ENCODE measurements at places on chromosomes 3 and 15. TPM values are rescaled to one million over a fixed set of nuclear protein-coding genes. Genes with fewer than 3 reads are reported as not detected.

- DNase-seq: no peak
Observed at GRCh38 chr3:104514371-104514770, 852.3 kb upstream of the ALCAM start.

CADM2 gene
- total RNA-seq: 96.5 TPM

- DNase-seq: no peak
Observed at GRCh38 chr15:67753891-67754290, 71.4 kb upstream of the SKOR1 start.

IL17RD gene
- 38.1 TPM for total RNA-seq

- DNase-seq: peak; percentile 29
Observed at GRCh38 chr3:185397676-185398075, 34.7 kb downstream of the MAP3K13 start.

GRCh38 chr15:47820747-47821319 lies 103.5 kb downstream of the SEMA6D start:
- DNase-seq: no peak

DNA sequence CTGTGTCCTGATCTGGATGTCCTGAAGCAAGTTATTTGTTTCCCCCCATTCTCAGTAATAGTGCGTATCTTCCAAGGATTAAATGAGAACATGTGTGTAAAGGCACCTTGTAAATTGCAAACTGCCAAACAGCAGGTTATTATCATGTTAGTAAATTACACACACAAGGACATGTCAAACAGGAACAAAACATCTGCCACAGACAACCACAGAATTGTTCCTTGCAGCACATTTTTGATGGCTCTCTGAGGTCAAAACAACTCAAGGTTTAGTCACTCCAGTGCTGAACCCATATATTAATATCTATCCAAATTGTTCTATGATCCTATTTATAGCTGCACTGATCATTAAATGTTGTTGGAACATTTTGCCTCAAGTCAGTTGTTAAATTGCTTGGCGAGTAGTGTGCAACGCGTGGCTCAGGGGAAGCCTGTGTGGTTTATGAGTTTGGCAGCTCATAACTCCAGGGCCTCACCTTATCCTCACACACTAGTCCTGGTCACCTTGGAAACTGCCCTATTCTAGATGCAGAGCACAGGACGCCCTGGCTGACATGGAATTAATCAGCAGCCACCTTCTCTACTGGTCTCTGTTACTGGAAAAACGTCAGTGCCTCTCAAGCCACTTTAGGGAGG lies 46.3 kb upstream of the CDV3 start:
- DNase-seq: no peak

- DNase-seq: no peak
Observed at GRCh38 chr3:32630266-32630665, 54.7 kb upstream of the CNOT10 start.

- no peak for DNase-seq
Observed at GRCh38 chr3:89311581-89311980, 204.2 kb downstream of the EPHA3 start.

SHC4 gene
- 5.5 TPM for total RNA-seq

DNA sequence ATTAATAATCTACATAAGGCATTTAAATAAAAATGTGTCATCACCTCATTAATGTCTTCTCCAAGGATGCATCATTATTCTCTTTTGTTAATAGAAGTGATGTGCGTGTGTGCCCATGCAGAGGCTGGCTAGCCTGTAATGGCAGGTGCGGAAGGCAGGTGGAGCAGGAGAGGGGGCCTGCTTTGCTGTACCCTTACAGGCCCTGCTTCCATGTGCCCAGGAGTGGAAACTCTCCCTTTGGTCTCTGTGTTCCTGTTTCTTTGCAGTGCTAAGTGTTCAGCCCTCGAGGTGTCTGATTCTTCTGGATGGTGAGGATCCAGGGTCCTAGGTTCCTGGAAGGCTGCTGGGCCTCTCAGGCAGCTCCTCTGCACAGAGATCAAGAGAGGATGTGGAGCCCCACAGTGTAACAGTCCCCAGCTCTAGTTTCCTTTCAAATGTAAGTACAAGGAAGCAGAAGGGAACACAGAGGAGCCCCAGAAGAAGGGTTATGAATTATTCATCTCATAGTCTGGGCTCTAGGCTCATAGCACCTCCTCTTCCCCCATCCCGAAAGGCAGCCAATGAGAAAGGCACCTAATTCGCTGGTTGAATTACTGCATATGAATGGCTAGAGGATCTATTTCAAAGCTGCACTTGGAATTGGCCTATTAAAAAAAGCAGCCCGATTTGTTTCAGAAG lies 39.2 kb upstream of the AGBL1 start:
- DNase-seq: no peak

CFAP161 gene
- total RNA-seq: 2.7 TPM

GRCh38 chr3:124492824-124493223 lies 237.4 kb upstream of the UMPS start:
- peak; percentile 21 for DNase-seq

ZPLD1 gene
- total RNA-seq: not detected

- DNase-seq: no peak
Observed at GRCh38 chr15:34365091-34365825, 1.7 kb downstream of the LPCAT4 start.

CEP63 gene
- total RNA-seq: 20.9 TPM

EPHA3 gene
- total RNA-seq: 349 TPM

EHHADH gene
- total RNA-seq: 1.4 TPM

DNA sequence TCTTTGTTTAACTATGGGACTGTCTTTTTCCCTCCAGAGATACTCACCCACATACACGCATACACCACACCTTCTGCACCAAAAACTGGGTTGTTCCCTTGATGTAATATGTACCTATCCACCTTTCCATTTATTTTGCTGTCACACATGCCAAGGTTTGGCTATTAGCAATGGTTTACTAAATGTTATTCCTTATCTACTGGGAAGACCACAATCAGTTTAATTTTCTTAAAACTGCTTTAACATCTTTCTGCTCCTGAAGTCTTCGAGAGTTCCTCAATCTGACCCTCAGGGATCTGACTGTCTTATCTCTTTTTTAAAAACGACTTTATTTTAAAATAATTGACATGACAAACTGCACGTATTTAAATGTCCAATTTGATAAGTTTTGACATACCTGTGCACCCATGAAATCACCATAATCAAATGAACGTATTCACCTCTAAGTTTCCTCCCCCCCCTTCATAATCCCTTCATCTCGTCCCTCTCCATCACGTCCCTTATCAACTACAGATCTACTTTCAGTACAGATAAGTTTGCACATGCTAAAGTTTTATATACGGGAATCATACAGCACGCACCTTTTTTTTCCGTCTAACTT lies 805 bp upstream of the TRPM7 start:
- DNase-seq: no peak

- no peak for DNase-seq
Observed at GRCh38 chr15:56820333-56820732, 87.0 kb upstream of the ZNF280D start.

DNA sequence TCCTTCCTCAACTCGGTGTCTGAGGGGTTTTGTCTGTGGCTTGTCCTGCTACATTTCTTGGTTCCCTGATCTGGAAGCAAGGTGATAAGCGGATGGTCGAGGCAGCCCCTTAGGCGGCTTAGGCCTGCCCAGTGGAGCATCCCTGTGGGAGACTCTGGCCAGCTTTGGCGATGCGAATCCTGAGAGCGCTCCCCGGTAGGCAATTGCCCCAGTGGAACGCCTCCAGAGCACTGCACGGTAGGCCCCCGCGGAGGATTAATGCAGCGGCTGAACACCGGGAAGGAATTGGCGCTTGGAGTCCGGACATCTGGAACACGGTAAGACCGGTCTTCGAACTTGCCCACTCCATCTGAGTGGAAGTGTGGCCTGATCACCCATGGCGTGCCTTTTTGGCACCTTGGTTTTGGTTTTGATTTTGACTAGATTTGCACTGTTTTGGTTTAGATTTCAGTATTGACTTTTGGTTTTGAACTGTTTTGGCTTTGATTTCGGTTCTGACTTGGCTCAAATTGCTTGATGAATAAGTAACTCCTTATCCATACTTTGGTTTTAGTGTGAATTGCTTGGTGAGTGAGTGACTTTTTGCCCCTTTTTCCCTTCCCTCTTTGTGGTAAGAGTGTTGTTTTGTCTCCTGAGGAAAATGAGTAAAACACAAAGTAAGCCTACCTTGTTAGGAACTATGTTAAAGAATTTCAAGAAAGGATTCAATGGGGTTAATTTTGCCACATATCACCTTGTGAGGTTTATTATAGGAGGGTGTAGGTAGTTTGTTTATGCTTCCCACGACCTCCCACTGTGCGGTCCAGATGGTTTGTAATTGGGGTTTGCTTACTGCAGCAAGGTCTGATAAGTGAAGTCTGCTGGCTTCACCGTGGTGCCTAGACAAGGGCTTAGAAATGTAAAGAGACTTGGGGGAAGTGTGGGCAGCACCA lies 27.1 kb upstream of the GPR156 start:
- no peak for DNase-seq

MRAS gene
- total RNA-seq: 53.3 TPM
